Vagina (tissue), 2 donors: ENCODE measurements at places on chromosomes 4 and X.

DNA sequence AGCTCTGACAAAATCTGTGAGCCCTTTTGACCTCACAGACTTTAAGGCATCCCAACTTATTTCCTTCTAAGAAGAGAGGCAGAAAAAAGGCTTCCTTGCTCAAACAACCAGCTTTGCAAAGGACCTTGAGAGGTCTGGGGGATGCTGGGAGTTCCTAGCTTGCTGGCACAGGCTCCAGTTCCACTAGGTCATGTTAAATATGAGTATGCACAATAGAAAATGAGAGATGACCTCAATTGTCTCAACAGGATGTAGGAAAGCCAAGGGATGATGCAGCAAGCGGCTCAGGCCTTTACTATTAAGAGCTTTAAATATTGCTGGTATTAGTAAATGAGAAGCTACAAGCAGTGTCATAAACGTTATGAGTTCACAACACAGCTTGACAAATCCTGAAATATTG is 13.3 kb upstream of the ZNF827 start:
- no peak for DNase-seq

- DNase-seq, result no peak
Measured at GRCh38 chr4:7189475-7190277, 2.7 kb upstream of the SORCS2 start.

- no peak for DNase-seq
Measured at GRCh38 chrX:48076343-48076742, 4.9 kb upstream of the ZNF630 start.

- no peak for DNase-seq
Measured at GRCh38 chr4:8614365-8615193, 22.0 kb downstream of the CPZ start.

DNA sequence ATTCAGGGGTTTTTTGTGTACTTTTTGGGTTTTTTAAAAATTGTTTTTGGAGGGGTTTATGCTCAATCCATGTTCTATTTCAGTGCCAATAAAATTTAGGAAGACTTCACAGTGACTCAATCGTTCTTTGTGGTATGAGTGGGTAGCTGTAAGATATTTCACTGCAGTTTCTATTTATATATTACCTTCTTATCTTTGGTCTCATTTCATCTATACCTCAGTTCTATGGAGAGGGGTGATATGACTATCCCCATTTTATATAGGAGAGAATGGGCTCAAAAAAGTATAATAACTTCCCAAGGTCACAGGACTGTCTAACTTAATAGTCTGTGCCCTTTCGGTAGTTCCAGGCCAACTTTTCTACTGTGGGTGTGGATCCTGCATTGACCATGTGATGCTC is 74.4 kb downstream of the MSN start:
- no peak for DNase-seq

- no peak for DNase-seq
Measured at GRCh38 chrX:17654116-17654515, 83.2 kb upstream of the SCML1 start.

GRCh38 chr4:122259849-122260248 is 107.7 kb downstream of the BLTP1 start:
- no peak for DNase-seq
